Activated CD8-positive, alpha-beta memory T cell treated with anti-CD3 and anti-CD28 coated beads, Interleukin-2, amount 50 U/mL, for 4 hours (primary cell): ENCODE measurements at places on chromosomes 3 and 15.

DNA sequence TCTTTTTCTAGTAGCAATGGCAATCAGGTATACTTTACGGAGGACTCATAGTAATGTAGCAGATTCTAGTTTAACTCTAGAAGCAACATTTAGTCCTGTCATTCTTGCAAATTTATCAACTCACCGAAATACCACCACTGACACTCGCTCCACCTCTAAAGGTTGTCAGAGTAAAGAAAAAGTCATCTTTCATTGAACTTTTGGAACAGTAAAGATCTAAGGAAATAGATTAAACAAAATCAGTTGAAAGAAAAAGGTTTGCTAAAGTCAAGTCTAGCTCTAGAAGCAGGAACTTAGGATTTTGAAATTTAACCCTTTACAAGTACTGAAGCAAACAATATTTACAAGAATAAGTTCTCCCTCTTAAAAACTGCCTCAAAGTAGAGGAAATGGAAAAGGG, 8.7 kb downstream of the ATP8B4 start:
- no peak for DNase-seq

DNA sequence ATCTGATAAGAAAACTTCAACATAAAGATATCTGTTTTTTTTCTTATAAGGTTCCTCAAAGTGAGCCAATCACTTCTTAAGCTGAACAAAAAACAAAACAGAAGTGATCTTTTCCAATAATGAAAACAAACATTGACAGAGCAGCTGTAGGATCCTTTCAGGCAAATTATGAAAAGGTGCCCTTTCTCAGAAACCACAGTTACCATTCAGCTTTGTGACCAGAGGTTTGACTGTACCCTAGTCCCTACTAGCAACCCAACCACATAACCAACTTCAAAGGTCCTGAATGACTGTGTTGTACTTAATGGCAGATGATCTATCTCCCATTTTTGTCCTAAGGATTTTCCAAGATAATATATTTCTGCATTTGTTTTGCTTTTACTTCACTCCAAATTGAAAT, 39.4 kb upstream of the CCR2 start:
- DNase-seq, result no peak

- DNase-seq, result no peak
Observed at GRCh38 chr3:196821806-196822355, 45.8 kb upstream of the SENP5 start.

DNA sequence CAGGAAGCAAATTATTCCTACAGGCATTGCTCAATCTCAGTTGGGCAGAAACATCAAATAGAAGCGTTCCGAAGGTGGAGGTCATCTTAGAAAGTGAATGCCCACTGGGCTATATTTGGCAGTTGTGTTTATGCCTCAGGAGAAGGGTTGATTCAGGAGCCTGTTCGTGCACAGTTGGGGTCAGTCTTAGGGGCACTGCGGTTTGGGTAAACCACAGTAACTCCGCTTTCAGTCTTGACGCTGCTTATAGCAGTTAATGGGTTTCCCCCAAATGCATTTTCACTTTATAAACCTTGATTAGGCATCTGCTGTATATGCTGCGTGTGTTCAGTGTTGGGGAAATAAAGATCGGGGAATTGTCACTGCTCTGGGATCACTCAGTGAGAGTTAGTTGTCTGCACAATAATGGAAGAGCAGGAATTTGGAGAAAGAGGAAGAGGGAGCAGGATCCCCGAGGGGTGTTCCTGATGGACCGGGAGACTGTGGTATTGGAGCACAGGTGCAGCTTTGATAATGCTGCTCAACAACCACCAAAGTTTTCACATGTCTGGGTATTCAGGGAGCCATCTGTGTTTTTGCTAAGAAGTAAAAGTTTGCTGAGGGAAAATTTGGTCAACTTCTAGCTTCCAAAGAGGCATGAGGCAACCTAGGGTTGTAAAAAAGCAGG, 124.3 kb upstream of the EIF1B start:
- no peak for DNase-seq

DNA sequence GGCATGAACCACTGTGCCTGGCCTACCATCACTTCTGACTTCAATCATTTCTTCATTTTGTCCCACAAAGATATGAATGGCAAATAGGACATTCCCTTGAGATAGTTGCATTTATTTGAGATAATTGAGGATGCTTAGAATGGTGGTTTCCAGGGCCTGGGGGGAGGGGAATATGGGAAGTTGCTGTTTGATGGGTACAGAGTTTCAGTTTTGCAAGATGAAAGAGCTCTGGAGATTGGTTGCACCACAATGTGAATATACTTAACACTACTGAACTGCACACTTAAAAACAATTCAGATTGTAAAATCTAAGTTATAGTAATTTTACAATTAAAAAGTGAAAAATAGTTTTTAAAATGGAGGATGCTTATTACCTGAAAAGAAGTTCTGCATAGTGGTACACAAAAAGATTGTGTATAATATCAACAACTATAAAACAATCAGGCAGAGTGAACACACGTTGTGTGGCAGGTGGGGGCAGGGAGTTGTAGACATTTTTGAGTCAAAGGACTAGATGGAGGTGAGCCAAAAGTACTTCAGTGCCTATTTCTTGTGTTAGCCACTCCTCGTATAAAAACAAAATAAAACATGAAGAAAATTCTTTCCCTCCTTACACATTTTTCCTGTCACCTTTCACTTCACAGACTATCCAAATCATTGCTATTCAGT, 18.5 kb upstream of the RIOX2 start:
- DNase-seq, result no peak

- DNase-seq, result no peak
Observed at GRCh38 chr15:25787855-25788520, 75.1 kb downstream of the ATP10A start.

DNA sequence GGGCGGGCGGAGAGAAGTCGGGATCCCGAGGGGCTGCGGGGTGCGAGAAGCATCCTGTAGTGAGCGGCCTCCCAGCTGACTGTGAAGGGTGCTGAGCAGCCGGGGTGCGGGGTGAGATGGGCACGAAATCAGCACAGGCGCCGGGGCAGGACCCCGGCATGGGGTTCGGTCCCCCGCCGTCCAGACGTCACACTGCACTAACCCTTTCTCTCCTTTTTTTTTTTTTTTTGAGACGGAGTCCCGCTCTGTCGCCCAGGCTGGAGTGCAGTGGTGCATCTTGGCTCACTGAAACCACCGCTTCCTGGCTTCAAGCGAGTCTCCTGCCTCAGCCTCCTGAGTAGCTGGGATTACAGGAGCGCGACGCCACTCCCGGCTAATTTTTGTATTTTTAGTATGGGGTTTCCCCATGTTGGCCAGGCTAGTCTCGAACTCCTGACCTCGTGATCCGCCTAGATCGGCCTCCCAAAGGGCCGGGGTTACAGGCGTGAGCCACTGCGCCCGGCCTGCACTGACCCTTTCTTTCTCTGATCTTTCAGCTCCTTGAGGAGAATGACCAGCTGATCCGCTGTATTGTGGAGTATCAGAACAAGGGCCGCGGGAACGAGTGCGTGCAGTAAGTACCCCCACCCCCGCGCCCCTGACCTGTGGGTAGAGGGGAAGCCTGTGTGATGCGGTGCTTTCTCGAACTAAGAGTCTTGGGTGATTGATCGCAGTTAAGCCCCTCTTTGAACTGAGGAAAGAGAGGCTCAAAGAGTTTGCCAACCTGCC, 513 bp downstream of the SS18L2 start:
- DNase-seq, result no peak

- DNase-seq, result no peak
Observed at GRCh38 chr3:178450476-178450875, 85.8 kb upstream of the KCNMB2 start.

DNA sequence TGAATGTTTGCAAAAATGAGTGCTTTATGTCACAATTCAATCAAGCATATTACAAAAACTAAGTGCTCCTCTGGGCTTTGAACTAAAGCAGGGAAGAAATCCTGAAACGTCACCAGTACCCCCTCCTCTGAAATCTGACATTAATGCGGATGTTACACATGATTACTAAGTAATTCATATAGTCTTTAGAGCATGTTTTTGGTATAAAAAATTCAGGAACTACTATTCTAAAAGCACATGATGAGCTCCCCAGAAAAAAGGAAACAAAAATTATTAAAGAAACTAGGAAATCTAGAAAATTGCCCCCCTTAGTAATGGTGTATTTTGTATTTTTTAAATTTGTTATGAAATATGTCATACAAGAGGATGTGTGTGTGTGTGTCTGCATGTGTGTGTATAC, 87.7 kb downstream of the MYO5A start:
- DNase-seq, result no peak

DNA sequence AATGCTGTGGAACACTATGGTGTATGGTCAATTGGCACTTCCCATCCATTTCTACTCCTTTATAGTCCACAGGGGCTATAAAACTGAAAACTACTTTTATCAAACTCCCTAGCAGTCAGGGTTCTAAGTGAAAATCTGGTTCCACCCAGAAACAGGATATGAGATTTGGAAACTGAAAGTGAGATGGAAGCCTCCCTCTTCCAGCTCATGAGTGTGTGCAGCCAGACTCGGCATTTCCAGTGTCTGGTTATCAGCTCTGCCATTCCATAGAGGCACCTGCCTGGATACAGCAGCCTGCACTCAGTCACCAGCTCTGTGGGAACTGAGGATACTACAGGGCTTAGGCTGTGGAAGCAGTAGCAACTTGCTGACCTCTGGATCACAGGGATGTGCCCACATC, 14.7 kb upstream of the PLA2G4F start:
- no peak for DNase-seq

DNA sequence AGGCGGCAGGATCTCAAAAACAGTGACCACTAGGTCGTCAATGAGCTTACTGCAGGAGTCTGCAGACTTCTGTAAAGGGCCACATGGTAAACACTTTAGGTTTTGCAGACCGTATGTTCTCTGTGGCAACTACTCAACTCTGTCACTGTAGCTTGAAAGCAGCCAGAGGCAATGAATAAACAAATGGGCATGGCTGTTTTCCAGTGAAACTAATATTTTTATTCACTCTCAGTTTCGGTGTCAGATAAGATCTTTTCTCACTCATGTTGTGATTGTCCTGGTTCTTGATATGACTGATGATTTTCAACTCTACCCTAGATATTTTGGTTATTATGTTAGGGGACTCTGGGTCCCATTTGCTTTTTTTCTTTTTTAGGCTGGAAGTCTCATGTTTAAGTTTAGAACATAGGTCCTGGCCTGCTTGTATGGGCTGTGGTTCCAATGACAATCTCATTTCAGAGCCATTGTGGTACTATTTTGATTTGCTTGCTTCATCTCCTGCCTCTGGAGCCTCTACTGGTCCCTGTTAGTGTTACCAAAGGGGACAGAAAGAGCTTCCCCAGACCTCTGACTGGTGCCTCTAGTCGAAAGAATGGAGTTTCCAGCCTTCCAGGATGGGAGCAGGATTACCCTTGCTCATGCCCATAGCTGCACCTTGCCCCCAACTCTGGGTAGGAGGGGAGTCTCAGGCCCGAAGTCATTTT, 222.0 kb downstream of the STT3B start:
- no peak for DNase-seq

- DNase-seq, result no peak
Observed at GRCh38 chr15:77040673-77041072, 30.2 kb downstream of the TSPAN3 start.

DNA sequence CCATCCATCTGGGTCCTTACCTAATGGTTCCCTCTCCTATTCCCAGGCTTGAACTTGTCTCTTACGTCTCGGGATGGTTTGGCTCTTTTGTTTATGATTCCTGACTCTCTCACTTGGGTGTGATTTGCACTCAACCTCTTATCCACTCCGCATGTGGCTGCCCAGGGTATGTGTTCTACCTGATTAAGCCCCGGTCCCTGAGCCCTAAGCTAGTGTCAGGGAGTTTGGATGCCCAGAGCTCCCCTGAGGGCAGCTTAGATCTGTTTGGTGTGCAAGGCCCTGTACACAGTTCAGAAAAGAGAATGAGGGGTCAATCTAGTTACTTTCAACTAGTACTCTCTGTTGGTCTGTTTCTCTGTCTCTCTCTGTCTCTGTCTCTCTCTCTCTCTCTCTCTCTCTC, 15.9 kb upstream of the STARD5 start:
- DNase-seq, result no peak

DNA sequence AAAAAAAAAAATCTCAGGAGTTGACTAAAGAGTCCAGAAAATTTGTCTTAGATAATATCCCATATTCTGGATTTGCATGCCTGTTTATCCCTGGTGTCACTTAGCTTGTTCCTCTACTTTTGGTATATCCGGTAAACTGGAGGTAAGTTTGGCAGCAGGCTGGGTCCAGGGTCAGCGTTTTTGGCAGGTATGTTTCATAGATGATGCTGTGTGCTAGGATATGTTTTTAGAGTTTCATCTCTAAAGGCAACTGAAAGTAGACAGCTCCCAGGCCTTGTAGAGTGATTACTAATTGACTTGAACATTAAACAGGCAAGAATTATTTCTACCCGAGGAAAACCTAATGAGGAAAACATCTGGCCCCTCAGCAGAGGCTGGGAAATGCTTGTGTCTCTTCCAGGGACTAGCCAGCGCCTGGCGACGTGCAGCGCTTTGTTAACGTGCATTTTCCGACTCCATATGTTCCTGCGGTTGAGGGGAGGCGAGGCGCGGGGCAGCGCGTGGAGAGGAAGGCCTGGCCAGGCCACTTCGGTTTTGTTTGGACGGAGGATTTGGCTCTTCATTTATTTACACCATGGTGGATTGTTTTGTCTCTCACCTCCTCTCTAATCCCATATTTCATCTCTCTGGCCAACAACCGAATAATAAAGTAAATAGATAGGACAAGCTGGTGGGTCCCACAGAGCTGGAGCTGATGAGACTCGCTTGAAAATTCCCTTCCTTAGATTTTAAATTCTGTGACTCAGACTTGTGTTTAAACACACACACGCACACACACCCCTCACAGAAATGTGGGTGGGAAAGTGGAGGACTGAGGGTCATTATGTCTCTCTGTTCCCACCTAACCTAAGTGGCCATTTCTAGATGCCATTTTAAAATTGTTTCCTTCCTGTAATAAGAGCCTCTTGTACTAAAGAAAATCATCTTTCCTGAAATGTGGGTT, 65.3 kb downstream of the ASB7 start:
- no peak for DNase-seq

GRCh38 chr3:180283251-180283650, 246.5 kb upstream of the PEX5L start:
- no peak for DNase-seq

DNA sequence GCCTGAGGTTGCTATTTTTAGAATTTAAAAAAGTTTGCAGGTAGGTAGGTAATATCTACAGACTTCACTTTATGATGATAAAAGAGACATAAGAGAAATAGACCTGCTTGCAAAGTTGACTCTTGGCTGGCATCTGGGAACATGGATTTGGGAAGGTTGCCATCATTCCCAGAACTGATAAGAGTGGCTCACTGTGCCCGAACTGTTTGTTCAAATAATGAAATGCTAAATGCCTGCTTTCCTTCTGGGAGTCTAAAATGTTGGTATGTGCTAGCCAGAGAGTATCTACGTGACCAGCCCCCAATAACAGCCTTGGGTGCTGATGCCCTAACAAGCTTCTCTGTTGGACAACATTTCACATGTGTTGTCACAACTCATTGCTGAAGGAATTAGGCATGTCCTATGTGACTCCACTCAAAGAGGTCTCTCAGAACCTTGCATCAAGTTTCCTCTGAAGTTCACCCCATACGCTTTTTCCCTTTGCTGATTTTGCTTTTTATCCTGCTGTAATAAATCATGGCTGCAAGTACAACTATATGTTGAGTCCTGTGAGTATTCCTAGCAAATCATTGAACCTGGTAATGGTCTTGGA, 95.5 kb downstream of the FHIT start:
- no peak for DNase-seq

GRCh38 chr15:72203507-72203837, 5.9 kb upstream of the GRAMD2A start:
- no peak for DNase-seq

GRCh38 chr3:46236294-46237054, 5.8 kb upstream of the CCR3 start:
- DNase-seq, result no peak
